ENCODE measurements at places on chromosomes 3 and 15. TPM values are rescaled to one million over a fixed set of nuclear protein-coding genes. Genes with fewer than 3 reads are reported as not detected.

Gene SAMD7
- not detected for total RNA-seq

Gene ZBTB47
- 18.3 TPM for total RNA-seq

Gene ZPLD1
- total RNA-seq: 0.21 TPM

Gene CIDEC
- not detected for total RNA-seq

Gene FANCD2OS
- total RNA-seq: not detected

Gene PDZRN3
- total RNA-seq: 33.5 TPM

Gene SPRED1
- 57.5 TPM for total RNA-seq

Gene FOXL2
- total RNA-seq: not detected

Gene SENP5
- total RNA-seq: 29.9 TPM

Gene PLCB2
- 30.8 TPM for total RNA-seq

DNA sequence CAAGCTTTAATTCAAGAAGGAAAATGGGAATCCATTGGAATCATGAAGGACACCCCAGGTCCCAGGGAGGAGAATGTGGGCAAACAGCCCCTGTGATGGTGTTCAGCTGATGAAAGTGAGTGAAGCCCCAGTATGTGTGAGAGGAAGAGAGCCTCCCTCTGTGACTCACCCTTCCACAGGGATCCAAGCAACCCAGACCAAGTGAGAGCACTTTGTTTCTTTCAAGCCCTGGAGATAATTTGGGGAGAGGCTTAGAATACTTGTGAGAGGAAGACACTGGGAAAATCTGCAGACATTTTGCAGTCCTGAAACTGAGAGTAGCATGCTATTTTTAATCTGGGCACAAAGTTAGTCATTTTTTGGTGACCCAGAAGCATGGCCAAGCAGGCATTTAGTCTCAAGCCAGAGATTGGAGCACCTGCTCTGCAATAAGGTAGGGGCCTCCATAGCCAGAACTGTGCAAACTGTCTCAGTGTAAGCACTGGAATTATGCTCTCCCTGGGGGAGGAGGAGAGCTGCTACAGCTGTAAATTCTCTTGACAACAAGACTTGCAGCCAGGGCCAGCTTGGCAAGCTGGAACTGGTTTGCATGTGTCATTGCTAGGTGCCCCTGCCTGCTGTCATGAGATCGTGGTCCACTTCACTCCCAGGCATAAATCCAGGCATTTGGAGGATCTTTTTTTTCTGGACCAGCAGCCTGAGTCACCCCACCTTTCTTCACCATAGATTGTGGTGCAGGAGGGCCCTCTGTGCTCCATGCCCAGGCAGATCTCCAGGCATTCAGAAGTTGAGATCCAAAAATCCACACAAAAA, 537.8 kb upstream of the DPPA4 start:
- no peaks in the 10 kb centered on the region for H3K4me1 ChIP-seq
- H3K36me3 ChIP-seq: no peaks in the 10 kb centered on the region
- DNase-seq: no peak

GRCh38 chr3:114379266-114379665, 85.4 kb downstream of the TIGIT start:
- H3K36me3 ChIP-seq: peaks cover 21% of the 10 kb centered on the region
- H3K27ac ChIP-seq: no peak overlapping the region
- DNase-seq: no peak
- H3K4me3 ChIP-seq: no peak overlapping the region

DNA sequence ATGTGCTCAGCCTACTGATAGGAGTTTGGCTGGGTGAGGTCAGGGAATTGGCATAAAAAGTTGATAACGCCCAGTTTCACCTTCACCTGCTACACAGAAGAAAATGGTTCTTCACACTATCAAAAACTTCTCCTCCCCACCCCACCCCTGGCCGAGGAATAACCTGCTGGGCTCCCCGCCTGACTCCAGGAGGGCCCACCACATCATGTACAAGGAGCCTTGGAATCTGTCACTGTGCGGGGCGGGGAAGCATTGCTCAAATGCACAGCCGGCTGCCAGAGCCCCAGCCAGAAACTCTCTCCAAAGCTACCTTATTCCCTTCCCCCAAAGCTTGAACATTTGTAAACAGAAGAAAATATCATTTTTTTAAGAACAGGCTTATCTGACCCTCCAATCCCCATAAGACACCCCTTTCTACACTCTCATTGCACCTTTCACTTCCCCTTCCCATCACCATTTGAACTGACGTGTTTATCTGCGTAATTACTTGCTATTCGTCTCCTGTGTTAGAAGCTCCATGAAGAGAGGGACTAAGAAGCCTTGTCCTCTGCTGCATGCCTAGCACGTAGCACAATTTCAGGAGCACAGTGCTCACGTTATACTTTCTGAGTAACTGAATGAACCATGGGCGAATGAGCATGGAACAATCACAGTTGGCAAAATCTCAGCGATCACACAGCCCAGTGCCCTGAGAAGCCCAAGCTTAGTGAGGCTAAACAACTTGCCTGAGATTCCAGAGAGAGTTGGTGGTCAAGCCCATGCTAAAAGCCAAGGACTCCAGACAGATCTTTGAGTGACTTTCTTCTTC, 82.9 kb downstream of the HES1 start:
- no peaks in the 10 kb centered on the region for H3K27me3 ChIP-seq
- H3K4me3 ChIP-seq: no peak overlapping the region
- H3K4me1 ChIP-seq: no peaks in the 10 kb centered on the region

GRCh38 chr3:195224156-195224979, 46.6 kb downstream of the XXYLT1 start:
- no peak for DNase-seq
- H3K4me1 ChIP-seq: peaks cover 11% of the 10 kb centered on the region
- H3K36me3 ChIP-seq: no peaks in the 10 kb centered on the region
- H3K4me3 ChIP-seq: no peak overlapping the region
- H3K27ac ChIP-seq: no peak overlapping the region

- DNase-seq: no peak
- H3K27me3 ChIP-seq: no peaks in the 10 kb centered on the region
- H3K4me1 ChIP-seq: peaks cover 37% of the 10 kb centered on the region
- no peak overlapping the region for H3K4me3 ChIP-seq
- no peak overlapping the region for H3K27ac ChIP-seq
Measured at GRCh38 chr3:188385295-188385694, 231.3 kb downstream of the LPP start.

GRCh38 chr3:198109883-198110282, 149.9 kb downstream of the LMLN start:
- peaks cover 6% of the 10 kb centered on the region for H3K4me1 ChIP-seq
- no peaks in the 10 kb centered on the region for H3K36me3 ChIP-seq
- H3K27me3 ChIP-seq: peaks cover 59% of the 10 kb centered on the region
- no peak for DNase-seq
- H3K4me3 ChIP-seq: no peak overlapping the region

GRCh38 chr15:52668133-52668532, 11.1 kb downstream of the ATOSA start:
- H3K36me3 ChIP-seq: no peaks in the 10 kb centered on the region
- H3K27me3 ChIP-seq: no peaks in the 10 kb centered on the region
- H3K4me1 ChIP-seq: no peaks in the 10 kb centered on the region

- no peak overlapping the region for H3K27ac ChIP-seq
Measured at GRCh38 chr3:148932972-148933371, 58.4 kb upstream of the GYG1 start.

GRCh38 chr3:182092662-182093262, 381.0 kb downstream of the SOX2 start:
- no peak overlapping the region for H3K4me3 ChIP-seq
- no peak overlapping the region for H3K27ac ChIP-seq
- H3K36me3 ChIP-seq: no peaks in the 10 kb centered on the region
- no peaks in the 10 kb centered on the region for H3K27me3 ChIP-seq
- no peaks in the 10 kb centered on the region for H3K4me1 ChIP-seq

- H3K36me3 ChIP-seq: no peaks in the 10 kb centered on the region
- peaks cover 7% of the 10 kb centered on the region for H3K4me1 ChIP-seq
- no peaks in the 10 kb centered on the region for H3K27me3 ChIP-seq
- DNase-seq: peak; percentile 73
Measured at GRCh38 chr15:89177633-89178306, 43.6 kb downstream of the RLBP1 start.

DNA sequence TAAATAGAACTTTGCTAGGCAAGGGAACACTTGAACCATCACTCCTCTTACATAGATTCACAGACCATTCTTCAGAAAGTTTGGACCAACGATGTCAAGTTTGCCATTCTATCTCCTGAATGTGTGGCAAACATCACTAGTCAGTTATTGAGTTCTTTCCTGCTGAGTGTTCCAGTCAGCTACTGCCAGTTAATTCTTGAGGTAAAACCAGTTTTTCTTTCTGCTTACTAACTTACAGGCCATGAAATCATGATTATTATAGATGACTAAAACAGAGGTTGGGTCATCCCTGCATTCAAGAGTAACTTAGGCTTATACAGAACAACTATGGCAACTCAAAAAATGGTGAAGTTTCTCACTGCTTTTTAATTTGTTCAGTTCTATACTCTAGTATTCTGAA, 88.2 kb downstream of the AP4E1 start:
- no peaks in the 10 kb centered on the region for H3K4me1 ChIP-seq
- no peak overlapping the region for H3K27ac ChIP-seq
- no peak for DNase-seq
- no peaks in the 10 kb centered on the region for H3K27me3 ChIP-seq
- H3K4me3 ChIP-seq: no peak overlapping the region

DNA sequence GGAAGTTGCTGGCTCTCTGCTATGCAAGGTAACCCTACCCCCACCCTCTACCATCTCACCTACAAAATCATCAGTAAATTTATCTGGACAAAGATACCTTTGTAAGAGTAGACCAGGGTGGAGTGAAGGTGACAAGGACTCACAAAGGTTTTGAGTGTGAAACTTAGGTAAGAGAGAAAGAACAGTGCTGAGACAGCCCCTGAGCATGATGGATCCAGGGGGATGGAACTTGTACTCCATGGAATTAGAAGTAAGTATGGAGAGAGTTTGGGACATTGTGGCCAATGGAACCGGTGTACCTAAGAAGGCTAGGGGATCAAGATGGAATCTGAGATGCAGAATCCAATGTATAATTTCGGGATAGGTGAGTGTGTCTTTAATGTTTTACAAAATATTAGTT, 153.0 kb upstream of the NSMCE3 start:
- H3K27me3 ChIP-seq: no peaks in the 10 kb centered on the region
- H3K27ac ChIP-seq: no peak overlapping the region
- DNase-seq: no peak
- H3K36me3 ChIP-seq: no peaks in the 10 kb centered on the region
- no peaks in the 10 kb centered on the region for H3K4me1 ChIP-seq

- H3K4me1 ChIP-seq: no peaks in the 10 kb centered on the region
- H3K4me3 ChIP-seq: no peak overlapping the region
- H3K27ac ChIP-seq: no peak overlapping the region
Measured at GRCh38 chr3:135929670-135930069, 35.9 kb upstream of the PPP2R3A start.

- no peak overlapping the region for H3K4me3 ChIP-seq
- H3K27ac ChIP-seq: peak overlapping the region; percentile 11
- H3K36me3 ChIP-seq: no peaks in the 10 kb centered on the region
- DNase-seq: peak; percentile 41
Measured at GRCh38 chr3:150469031-150469930, 61.2 kb downstream of the TSC22D2 start.

DNA sequence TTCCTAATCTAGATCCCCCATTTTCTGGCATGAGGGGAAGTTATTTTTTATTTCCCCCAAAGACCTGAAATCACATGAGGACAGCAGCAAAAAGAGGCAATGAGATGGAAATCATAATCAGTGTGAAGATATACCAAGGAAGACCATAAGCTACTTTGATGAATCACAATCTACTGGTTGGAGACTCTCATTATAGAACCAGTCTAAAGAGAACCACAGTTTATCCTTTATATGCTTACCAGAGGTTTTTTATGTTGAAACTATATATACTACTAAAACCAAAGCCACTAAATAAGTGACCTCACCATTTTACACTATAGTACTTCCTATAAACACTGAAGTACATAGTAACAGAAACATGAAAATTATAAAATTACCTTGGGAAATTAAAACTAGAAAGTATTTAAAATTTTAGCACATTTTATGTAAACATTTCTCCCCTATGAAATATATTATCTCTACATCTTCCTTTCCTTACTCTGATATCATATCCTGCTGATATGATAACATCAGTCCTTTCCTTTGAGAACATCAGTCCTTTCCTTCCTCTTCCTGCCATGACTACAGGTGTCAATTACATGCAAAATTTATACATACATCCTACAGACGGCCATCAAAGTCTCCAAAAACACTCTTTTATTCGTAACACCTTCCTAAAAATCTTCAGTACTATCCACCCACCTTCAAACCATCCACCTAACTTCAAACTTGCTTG, 71.8 kb downstream of the PHC3 start:
- H3K36me3 ChIP-seq: peaks cover 71% of the 10 kb centered on the region
- H3K27me3 ChIP-seq: no peaks in the 10 kb centered on the region
- DNase-seq: no peak
- H3K4me1 ChIP-seq: no peaks in the 10 kb centered on the region
- H3K4me3 ChIP-seq: no peak overlapping the region
